ENCODE measurements at places on chromosomes 4 and X. TPM values are rescaled to one million over a fixed set of nuclear protein-coding genes. Genes with fewer than 3 reads are reported as not detected.

Gene FGFBP2
- polyA plus RNA-seq, result 1.1 TPM

Gene CYBB
- not detected for polyA plus RNA-seq

Gene CXorf49
- not detected for polyA plus RNA-seq

Gene S100G
- not detected for polyA plus RNA-seq

- DNase-seq, result no peak
Measured at GRCh38 chrX:115892056-115892708, 278.4 kb upstream of the AGTR2 start.

DNA sequence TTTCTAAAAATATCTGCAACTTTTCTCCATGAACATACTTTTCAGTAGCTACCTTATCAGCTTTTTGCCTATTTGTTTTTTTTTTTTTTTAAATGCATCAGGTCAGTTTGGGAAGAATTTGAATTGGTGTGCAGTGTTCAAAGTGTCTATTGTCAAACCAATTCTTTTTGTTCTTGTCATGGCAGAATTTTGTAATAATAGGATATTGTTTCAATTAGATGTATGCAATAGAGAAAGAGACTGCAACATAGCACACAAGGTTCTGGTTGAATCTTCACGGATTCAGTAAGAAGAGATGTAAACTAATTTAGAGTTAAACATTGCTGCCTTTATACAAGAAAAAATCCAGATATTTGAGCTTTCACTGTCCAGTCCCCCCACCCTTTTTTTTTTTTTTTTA is 277.1 kb downstream of the GRID2 start:
- no peak for DNase-seq

- DNase-seq, result no peak
Measured at GRCh38 chr4:52635130-52635529, 24.0 kb downstream of the USP46 start.

- no peak for DNase-seq
Measured at GRCh38 chr4:158644760-158645159, 26.9 kb downstream of the C4orf46 start.

GRCh38 chr4:161728929-161729328 is 434.9 kb downstream of the FSTL5 start:
- DNase-seq, result no peak

DNA sequence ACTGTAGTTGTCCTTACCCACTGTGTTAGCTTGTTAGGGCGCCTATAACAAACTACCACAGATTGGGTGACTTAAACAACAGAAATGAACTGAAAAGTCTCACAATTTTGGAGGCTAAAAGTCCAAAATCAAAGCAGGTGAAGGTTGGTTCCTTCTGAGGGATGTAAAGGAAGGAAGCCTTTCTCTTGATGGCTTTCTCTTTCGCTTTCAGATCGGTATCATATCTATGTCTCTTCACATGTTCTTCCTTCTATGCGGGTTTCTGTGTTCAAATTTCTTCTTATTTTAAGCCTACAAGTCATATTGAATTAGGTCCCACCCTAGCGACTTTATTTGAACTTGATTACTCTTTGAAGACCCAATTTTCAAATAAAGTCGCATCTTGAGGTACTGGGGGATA is 118.6 kb downstream of the CPXCR1 start:
- DNase-seq, result no peak
